ENCODE measurements at places on chromosomes 11 and 22.

DNA sequence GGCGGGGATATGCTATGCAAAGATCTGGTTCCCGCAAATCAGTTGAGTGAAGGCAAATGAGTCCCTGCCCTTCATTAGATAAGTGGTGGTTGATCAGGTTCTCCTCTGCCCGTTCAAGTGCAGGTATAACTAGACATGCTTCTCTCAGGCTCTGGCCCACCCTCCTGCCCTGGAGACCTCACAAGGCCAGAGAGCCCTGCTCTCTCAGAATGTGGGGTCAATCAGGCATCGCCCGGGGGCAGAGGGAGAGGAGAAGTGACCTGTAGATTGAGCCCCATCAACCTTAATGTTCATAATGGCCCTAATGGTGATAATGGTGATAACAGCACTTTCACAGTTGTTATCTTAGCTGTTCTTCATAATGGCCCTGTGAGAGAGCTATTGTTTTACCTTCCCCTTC, 224.3 kb downstream of the DSCAML1 start:
- no peak for DNase-seq

GRCh38 chr11:11463405-11463804, 110.4 kb upstream of the CSNK2A3 start:
- no peak for DNase-seq

DNA sequence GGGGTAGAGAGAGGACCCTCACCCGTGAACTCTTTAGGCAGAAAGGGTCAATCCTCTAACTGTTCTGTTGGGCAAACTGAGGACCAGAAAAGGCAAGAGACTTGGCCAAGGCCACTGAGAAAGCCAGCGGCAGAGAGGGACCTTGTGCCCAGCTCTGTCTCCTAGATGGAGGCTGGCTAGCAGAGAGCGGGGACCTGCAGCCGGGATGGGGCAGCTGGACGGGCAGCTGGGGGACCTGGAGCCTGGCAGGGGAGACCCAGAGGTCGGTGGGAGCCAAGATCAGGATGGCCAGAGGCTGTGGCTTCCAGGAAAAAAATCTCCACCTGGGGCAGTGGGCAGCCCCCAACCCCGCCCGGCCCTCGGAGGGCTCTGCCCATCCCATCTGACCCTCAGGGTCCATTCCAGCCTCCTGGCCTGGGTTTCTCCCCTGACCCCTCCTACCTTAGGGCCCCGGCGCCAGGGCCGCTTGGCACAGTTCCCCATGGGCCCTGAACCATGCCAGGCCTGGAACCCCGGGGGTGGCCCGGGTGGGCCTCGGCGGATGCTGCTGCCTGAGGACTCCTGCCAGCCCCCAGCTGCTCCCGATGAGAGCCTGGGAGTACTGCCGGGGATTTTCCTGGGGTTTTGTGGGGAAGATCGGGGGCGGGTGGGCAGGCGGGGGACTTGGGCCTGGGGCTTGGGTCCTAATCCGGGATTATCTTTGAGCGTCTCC, at the start of gene CABP2:
Gene CABP2, minus strand, starts transcription at position 603 of the 712 bp plus-strand sequence. Its CDS starts 120 bp downstream, at position 483.
- no peak for DNase-seq

DNA sequence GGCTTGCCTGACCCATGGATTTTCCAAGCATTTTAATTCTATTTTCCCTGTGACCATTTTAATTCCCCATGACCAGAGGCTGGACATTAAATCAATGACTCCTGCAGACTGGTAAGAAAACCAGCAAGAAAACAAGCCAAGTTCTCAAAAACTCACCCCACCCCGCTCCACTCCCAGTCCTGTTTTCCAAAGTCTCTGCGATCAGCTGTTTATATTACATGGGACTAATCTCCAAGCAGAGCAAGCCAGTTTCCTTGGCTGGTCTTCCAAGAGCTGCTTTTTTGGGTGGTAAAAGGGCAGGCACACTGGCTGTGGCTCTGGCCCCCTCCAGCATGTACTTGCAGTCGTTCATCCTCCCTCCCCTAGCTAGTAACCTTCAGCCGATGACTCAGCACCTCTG, 97.9 kb downstream of the RRAS2 start:
- no peak for DNase-seq
